ENCODE measurements at places on chromosomes 2 and 18.
A peak's percentile ranks its signal among the peaks of the same experiment; 100 is the strongest.

DNA sequence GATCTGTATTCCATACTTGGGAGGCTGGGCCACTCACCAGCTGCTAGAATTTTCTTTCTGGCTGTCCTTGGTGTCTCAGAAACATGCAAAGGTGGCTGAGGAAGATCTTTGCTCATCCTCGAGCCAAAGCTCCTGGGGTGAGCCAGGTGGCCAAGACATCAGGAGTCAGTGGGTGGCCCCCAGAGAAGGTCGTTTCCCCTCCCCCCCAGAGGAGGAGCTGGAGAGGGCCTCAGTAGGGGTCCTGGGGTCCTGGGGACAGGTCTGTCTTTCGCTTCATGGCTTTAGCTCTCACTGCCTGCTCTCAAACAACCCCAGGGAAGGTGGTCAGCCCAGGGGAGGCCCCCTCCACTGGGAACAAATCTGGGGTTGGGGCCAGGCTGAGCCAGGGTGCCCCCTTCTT lies 13.6 kb downstream of the KCNK3 start:
- no peak for DNase-seq

- DNase-seq = no peak
Measured at GRCh38 chr2:27831279-27832050, 58.7 kb downstream of the RBKS start.

GRCh38 chr2:15577071-15577735 lies 14.5 kb upstream of the DDX1 start:
- DNase-seq = peak; percentile 91

DNA sequence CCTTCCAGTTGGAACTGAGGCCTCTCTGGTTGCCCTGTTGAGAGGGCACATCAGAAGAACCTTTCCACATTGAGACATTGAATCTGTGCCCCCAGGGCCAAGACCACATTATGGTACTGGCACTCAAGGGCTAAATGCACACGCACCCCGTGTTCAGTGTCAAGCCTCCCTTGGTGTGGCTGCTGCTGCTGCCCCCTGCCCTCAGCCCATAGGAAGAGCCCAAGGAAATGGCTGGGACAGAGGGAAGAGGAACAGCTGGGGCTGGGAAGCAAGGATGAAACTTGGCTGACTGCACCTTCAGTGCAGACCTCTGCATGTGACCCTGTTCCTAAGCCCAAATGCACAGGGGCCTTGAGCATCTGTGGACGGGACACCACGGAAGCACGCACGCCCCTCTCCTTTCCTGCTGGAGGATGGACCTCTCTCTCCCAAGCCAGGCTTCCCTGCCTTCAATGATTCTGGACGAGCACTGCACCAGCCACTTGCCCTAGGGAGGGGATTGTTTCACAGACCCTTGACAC lies 40.2 kb downstream of the NIFK start:
- DNase-seq = no peak

- peak; percentile 31 for DNase-seq
Measured at GRCh38 chr2:109614715-109615636, 812 bp downstream of the SOWAHC start.

- DNase-seq = no peak
Measured at GRCh38 chr2:24957221-24957620, 14.5 kb downstream of the DNAJC27 start.

- DNase-seq = no peak
Measured at GRCh38 chr2:184162426-184162825, 435.9 kb upstream of the ZNF804A start.

DNA sequence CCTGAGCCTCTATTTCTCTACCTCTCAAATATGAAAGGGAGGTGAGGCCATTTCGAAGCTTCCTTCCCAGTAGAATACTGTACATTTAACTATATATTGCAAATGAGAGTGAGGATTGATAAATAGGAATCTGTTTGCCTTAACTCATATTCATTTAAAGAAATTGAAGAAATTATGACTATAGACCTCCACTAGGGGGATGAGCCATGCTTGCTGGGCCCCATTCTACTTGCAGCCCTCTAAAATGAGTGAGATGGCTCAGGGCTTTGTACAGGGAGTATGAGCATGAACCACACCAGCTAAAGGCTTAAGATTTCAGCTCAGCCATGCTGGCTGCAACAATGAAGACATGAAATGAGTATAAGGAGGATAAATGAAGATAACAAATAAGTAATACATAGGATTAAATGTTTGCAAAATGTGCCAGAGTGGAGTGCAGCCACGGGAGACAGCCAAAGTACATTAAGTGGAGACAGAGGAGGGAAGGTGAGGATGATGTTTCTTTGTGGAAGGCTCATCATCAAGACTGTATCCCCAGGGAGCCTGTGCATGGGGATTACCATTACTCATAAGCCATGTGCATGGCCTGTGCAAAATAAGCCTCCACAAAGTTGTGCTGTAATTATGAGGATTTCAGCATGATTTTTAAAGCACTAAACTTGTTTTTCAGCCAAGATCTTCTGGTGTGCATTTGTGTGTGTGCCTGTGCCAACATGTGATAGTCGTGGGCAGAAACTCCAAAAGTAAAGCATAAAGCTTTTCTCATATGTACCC lies 300.8 kb downstream of the CNTNAP5 start:
- no peak for DNase-seq

DNA sequence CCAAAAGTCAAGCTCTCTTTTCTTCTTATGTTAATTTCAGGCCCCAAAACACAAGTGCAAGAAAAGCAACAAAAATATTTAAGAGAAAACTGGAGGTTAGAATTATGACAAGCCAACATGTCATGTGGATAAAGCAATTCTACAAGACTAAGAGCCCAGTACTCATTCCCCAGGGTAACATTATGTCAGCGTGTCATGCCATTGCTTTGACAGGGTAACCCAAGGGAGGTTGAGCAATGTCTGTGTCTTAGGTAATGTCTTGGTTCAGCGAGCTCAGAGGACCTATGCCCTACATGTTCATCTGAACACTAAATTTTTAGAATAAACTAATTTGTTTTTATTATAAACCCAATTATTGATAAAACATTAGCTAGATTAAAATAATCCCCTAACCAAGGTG lies 173.2 kb upstream of the ZNF804A start:
- no peak for DNase-seq

GRCh38 chr2:174846218-174846617 lies 81.9 kb upstream of the CHRNA1 start:
- no peak for DNase-seq
